Stimulated activated CD4-positive, alpha-beta T cell treated with anti-CD3 and anti-CD28 coated beads, TNF-alpha, amount 100 ng/mL, for 48 hours (primary cell): ENCODE measurements at places on chromosomes 4 and X.

DNA sequence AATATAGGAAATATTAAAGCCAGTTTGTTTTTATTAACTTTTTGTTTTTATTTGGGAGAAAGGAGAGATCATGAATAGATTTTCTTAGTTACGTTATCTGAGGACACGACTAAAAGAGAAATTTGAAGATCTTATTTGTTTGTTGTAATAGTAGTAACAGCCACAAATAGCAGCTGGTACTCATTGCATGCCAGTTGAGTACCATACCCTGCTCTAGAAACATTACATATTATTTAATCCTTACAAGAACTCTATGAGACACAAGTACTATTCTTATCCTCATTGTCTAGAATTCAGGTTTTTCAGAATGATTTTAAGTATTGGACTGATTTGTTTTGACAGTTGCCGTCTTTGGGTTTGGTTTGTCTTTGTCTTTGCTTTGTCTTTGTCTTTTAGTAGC, 31.8 kb downstream of the USP53 start:
- DNase-seq = no peak

- DNase-seq = no peak
Measured at GRCh38 chrX:5113128-5113527, 1115.5 kb downstream of the NLGN4X start.

DNA sequence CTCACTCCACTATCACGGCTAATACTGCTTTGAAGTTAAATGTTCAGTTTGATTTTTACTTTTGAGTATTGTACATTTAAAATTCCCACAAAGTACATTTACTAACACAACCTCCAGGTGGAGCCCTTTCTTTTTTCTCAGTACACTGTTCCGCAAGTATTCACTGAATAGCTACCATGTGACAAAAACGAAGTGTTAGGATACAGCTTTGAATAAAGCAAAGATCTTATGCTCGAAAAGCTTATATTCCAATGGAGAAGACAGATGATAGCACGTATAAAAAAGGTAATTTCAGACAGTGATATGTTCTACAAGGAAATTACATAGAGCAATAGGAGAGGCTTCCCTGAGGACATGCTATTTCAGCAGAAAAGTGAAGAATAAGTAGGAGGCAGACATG, 60.7 kb upstream of the ABCG2 start:
- DNase-seq = no peak

DNA sequence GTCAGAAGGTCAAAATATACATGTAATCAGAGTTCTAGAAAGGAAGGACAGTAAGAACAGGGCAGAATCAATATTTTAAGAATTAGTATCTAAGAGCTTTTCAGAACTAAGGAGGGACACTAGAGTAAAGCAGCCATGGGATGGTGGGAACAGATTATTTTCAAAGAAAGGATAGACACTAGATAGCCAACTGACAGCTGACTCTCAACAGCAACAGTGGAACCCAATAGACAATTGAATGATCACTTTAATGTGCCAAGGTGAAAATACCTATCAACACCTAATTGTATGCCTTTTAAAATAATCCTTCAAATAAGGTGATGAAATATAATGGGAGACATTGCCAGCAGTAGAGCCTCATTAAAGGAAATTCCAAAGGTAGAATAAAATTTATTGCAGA, 26.5 kb upstream of the CCDC160 start:
- DNase-seq = no peak

GRCh38 chr4:7767526-7767925, 172.1 kb downstream of the AFAP1 start:
- no peak for DNase-seq
